Regular cardiac myocyte (primary cell): ENCODE measurements at places on chromosomes 7 and 10. TPM values are rescaled to one million over a fixed set of nuclear protein-coding genes. Genes with fewer than 3 reads are reported as not detected.

Gene TRIM50
- not detected in 2 replicates for total RNA-seq

Gene RABGEF1
- 45.9 and 49.1 TPM in 2 replicates for total RNA-seq

Gene SLC16A9
- total RNA-seq: 4.5 and 18.0 TPM in 2 replicates

Gene RPS24
- total RNA-seq: 2,061 and 2,395 TPM in 2 replicates

Gene SMIM30
- 56.7 and 61.9 TPM in 2 replicates for total RNA-seq

Gene FFAR4
- not detected in 2 replicates for total RNA-seq

Gene AGAP4
- total RNA-seq: 3.3 and 3.4 TPM in 2 replicates

Gene MET
- 67.1 and 105 TPM in 2 replicates for total RNA-seq

Gene GIMAP6
- total RNA-seq: 0.19 and 0.56 TPM in 2 replicates

Gene MYPN
- 1.1 and 5.0 TPM in 2 replicates for total RNA-seq
